ENCODE measurements at places on chromosomes 5 and 9.

GRCh38 chr5:98982880-98983279, 54.1 kb upstream of the CHD1 start:
- DNase-seq: no peak

- DNase-seq: no peak
Observed at GRCh38 chr9:93096131-93096802, at the start of gene CARD19. Gene CARD19 (plus strand): TSS chr9:93096217. CDS start chr9:93096346, 129 bp downstream.

- no peak for DNase-seq
Observed at GRCh38 chr9:100104314-100104713, 5.3 kb downstream of the INVS start.

- DNase-seq: no peak
Observed at GRCh38 chr9:34891386-34891785, 66.7 kb upstream of the PHF24 start.

DNA sequence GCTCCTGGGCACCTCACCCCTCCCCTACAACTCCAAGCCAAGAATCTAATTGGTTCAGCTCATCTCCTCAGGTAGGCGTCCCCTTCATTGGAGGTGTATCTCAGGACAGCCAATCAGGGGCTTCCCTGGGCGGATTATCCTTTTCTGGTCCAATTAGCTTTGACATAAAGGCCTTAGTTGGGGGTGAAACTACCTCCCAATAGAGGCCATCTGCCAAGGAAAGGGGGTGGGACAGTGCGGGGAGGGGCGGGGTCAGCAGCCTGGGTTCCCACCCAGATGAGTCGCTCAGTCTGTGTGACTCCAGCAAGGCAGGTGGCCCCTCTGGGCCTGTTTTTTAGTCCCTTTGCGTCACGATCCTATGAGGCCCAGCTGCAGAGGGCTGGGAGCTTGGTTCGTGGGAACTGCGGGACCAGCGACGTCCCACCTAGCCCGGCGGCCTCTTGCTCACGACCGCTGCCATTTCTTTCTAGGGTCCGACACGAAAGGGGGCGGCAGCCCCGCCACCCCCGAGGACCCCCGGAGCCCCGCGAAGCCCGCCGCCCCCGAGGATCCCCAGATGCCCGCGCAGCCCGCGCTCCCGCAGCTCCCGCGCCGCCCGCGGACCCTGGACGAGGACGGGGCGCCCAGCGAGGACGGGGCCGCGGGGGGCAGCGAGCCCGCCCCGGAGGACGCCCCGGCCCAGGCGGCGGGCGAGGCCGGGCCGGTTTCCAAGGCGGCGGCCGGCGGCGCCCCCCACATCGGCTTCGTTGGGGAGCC, 8.9 kb downstream of the PRRT1B start:
- no peak for DNase-seq

GRCh38 chr5:109989161-109989560, 299.4 kb downstream of the MAN2A1 start:
- DNase-seq: no peak

- DNase-seq: no peak
Observed at GRCh38 chr9:34084562-34084961, 35.9 kb upstream of the UBAP2 start.

- DNase-seq: no peak
Observed at GRCh38 chr9:114185570-114186490, 30.5 kb downstream of the COL27A1 start.

GRCh38 chr9:108039493-108039892, 549.9 kb upstream of the KLF4 start:
- DNase-seq: no peak

- DNase-seq: no peak
Observed at GRCh38 chr9:116516456-116516855, 170.6 kb upstream of the TRIM32 start.

DNA sequence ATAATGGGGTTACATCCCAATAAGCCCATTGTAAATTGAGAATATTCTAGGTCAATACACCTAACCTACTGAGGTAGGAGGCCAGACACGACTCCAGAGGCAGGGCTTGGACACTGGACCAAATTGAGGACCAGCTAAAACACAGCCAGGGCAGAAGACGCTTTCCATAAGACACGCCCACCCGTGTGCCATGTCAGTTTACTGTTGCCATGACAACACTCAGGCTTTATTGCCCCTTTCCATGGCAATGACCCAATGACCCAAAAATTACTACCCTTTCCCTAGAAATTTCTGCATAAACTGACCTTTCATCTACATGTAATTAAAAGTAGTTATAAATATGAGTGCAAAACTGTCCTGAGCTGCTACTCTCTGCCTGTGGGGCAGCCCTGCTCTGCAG, 31.5 kb downstream of the SLC22A4 start:
- no peak for DNase-seq

DNA sequence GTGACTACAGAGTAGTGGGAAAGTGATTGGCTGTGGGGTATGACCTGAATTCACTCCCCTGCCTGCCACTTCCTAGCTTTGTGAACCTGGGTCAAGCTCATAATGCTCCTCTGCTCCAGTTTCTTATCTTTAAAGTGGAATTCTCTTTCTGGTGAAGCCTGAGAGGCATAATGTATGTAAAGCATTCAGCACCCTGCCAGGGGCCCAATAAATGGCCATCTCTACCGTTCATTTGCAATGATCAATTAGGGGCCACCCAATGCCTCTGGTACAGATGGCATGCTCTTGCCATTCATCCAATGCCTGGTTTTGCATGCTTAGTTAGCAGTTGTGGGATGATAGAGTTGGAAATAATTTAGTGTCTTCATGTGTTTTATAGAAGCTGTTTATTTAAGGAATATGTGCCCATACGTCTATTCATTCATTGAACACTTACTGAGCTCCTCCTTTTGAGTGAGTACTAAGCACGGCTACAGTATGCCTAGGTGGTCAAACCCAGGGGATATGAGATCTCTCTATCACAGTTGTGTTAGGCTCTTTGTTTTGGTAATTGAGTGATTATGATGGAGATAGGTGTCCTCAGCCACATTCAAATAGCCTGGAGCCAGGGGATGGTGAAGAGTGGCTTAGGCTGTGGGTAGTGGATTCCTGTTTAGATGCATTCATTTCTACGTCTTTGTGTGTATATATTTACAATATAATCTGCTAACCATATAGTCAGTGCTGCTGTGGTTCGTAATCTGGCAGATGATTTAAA, 15.3 kb downstream of the ZNF462 start:
- DNase-seq: no peak

- DNase-seq: no peak
Observed at GRCh38 chr9:80866576-80867227, 822.6 kb downstream of the TLE1 start.

GRCh38 chr9:92402360-92402759, 2.0 kb downstream of the OGN start:
- no peak for DNase-seq

DNA sequence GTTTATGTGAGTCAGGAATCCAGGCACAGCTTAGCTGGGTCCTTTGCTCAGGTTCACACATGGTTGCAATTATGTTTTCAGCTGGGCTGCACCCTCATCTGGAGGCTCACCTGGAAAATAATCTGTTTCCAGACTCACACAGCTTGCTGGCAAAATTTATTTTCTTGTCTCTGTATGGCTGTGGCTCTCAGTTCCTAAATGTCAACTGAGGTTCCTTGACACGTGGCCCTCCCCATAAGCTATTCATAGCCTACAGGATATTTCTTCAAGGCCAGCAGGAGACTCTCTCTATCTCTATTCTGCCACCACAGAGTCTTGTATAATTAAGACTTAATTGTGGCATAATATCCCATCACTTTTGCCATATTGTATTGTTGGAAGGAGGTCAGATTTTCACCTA, 732.0 kb downstream of the CDH18 start:
- no peak for DNase-seq

- DNase-seq: no peak
Observed at GRCh38 chr9:75910731-75911130, 20.3 kb downstream of the PCSK5 start.

GRCh38 chr5:36611520-36612274, 5.3 kb downstream of the SLC1A3 start:
- no peak for DNase-seq

GRCh38 chr5:61702784-61703183, 370.7 kb downstream of the ZSWIM6 start:
- no peak for DNase-seq

DNA sequence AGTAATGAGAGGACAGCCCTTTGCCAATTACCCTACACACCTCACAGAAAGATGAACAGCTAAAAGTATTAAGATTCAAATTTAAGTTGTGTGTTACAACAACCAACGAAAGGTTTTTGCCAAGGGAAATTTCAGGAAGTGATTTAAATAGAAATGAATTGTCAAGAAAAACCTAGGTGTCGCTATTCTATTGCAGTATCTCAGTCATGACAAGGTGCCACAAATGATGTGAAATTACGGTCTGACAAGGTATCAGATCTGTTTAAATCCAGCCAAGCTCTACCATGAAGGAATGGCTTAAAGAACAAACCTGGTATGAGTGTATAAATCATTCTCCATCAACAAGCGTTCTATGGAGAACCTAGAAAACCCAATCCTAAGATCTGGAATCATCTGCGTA, 189.7 kb downstream of the ATPSCKMT start:
- no peak for DNase-seq

GRCh38 chr5:145633474-145633873, 201.7 kb downstream of the PRELID2 start:
- DNase-seq: no peak

DNA sequence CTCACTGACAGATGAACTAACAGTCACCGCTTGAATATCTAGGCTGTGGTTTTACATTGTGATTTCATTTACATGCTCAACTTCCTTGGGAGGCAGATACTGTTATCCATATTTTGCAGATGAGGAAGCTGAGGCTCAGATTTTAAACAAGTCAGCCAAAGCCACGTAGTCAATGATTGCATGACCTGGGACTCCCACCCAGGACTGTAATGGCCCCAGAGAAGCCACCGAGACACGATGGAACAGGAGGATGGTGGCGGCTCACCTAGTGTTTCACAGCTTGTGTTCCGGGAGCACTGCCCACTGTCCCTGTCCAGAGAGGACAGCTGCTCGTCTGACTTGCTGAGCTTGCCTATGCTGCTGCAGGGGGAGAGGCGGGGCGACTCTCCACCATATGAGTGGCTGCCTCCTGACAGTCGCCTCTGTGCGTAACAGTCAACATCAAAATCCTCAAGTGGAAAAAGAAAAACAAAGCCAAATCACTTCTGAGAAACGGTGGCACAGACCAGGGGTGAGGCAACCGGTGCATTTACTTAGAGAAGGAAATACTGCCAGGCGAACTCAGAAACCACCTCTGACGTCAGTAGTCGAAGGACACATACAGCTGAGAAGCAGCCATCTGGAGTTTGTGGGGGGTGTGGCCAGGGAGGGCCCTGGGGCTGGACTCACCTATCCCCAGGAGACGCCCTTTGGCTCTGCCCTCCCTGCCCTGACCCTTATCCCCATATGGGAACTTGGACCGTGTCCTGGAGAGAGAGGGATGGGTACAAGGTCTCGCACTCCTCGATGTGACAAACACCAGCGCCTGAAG, 82.5 kb downstream of the PRRT1B start:
- no peak for DNase-seq

- no peak for DNase-seq
Observed at GRCh38 chr5:1726956-1727355, 72.7 kb downstream of the MRPL36 start.

- no peak for DNase-seq
Observed at GRCh38 chr9:121286973-121287741, 19.2 kb downstream of the GSN start.

GRCh38 chr5:176620333-176620981, 9.9 kb downstream of the SNCB start:
- DNase-seq: no peak

- DNase-seq: no peak
Observed at GRCh38 chr5:130868186-130868840, 296.7 kb downstream of the HINT1 start.

- DNase-seq: no peak
Observed at GRCh38 chr5:4018007-4018406, 422.4 kb downstream of the IRX1 start.

GRCh38 chr5:177316005-177316404, 4.3 kb upstream of the MXD3 start:
- DNase-seq: no peak

GRCh38 chr5:30811298-30811697, 382.2 kb upstream of the CDH6 start:
- DNase-seq: no peak

- DNase-seq: no peak
Observed at GRCh38 chr5:109704282-109704952, 14.7 kb downstream of the MAN2A1 start.

- DNase-seq: no peak
Observed at GRCh38 chr5:141779503-141779973, 97.5 kb upstream of the ARAP3 start.

GRCh38 chr5:155402927-155403640, 389.5 kb downstream of the KIF4B start:
- no peak for DNase-seq

DNA sequence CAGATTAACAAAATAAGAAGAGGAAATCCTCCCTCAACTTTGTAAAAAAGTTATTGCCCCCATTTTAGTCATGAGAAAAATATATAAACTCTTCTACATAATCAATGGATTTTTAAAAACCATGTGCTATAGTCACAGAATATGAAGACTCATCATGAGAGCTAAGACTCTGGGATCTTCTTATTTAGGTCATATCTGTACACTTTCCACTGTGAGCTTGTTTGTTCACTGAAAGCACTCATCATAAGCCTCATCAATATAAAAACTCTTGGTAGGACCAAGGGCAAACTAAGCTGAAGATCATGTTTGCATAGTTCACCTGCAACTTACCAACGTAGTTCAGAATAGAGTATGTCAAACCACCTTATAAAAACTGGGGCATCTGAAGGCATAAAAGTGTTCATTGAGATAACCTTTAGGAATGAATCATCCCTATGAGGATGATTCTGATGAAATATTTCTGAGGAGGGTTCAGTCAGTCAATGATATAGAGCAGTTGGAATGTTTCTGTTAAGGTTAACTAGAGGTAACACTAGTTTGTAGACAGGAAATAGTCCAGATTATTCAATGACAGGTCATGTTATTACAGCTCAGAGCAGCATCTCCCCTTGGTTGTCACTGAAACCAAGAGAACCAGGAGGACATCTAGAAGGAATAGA, 289.9 kb upstream of the SMC2 start:
- DNase-seq: no peak

DNA sequence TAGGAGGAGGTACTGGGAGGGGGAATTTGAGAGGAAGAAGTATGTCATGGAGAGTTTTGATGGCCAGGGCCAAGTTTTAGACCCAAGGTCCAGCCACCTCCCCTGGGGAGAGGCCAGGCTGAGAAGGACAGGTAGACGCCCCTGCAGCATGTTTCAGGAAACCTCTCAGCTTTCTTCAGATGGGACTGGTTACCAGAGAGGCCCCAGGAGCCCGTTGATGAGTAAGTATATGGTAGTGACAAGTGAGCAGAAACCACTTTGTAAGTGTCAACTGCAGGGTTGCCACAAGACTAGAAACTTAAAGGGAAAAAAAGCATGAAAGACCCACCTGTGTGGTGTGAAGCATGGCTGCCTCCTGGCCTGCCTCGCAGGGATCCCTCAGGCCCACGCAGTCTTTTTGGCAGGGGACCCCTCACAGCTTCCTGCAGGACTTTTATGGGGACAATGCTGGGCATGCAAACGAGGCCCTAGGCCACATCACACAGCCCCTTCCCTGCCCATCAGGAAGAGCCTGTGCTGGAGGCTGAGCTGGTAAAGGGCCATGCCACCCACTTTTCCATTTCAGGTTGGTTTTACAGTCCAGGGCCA, 255.9 kb downstream of the FSTL4 start:
- no peak for DNase-seq
